ENCODE measurements at places on chromosomes 4 and X. TPM values are rescaled to one million over a fixed set of nuclear protein-coding genes. Genes with fewer than 3 reads are reported as not detected.

GRCh38 chr4:115515772-115516171 lies 402.4 kb upstream of the NDST4 start:
- no peak for DNase-seq

DNA sequence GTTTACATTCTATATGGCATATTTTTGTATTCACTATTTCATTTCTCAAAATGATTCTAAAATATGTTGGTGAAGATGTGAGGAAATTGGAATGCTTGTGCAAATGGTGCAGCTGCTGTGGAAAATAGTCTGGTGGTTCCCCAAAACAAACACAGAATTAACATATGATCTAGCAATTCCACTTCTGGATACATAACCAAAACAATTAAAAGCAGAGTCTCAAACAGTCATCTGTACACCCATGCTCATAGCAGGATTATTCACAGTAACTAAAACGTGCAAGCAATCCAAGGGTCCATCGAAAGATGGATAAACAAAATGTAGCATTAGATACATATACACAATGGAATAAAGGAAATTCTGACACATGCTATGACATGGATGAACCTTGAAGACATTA lies 204.8 kb downstream of the FBXW7 start:
- no peak for DNase-seq

DNA sequence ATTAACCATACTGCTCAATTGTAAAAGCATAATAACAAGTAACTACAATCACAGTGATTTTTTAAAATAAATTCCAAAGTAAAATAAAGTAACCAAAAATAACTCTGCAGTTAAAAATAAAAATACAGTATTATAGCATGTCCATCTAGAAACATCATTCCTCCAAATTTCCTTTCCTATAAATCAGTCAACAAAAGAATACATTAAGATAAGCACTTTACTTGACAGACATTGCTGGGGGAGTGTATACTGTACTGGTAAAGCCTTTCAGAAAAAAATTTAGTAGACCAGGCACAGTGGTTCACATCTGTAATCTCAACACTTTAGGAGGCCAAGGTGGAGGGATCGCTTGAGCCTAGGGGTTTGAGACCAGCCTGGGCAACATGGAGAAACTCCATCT lies 91.1 kb downstream of the LRBA start:
- DNase-seq, result no peak

DNA sequence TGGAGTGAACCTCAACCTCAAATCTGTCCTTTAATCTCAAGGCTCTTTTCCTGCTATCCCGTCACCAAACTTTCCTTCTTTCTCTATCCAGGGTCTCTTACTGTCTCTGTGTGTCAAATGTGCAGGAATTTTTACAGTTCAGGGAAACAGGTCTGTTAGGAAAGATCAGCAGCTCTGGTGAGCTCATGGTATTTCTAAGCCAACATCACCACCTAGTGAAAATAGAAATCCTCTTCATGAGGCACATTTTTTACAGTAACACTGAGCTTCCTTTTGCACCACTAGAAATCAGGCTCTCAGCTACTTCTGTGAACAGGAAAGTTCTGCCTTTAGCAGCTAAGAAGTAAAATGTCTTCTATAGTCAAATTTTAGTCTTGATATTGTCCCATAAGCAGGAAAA lies 39.6 kb downstream of the NUDT11 start:
- peak; percentile 1 for DNase-seq

DNA sequence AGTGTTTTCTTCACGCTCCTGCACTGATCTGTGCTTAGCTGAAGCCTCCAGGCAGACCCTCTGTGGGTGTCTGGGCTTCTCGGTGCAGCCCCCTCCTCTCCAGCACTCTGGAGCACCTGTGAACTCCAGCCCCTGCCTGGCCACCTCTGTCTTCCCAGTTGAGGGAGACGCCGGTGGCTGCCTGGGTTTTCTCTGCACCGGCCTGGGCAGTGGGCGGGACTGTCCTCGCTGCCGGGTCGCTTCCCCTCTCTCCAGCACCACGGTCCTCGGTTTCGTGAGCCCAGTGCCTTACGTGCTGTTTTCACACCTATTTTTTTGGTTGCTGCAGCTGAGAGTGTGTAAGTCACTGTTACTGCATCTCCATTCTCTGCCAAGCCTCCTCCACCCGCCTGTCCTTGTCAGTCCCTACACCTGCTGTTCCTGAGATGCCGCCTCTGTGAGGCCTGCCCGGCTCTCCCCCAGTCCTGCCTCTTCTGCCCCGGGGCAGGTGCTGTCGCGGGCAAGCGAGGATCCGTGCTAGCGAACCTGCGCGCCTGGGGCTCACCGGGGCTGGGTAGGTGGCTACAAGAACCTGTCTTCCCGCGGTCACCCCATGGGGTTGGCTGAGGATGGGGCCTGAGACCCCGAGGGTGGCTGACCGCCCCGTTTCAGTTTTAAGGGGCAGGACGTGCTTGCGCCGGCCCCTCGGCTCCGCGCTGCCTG lies 2.4 kb upstream of the FGFRL1 start:
- DNase-seq, result no peak

GRCh38 chr4:99815597-99816011 lies 1.0 kb upstream of the DAPP1 start:
- peak; percentile 16 for DNase-seq

DNA sequence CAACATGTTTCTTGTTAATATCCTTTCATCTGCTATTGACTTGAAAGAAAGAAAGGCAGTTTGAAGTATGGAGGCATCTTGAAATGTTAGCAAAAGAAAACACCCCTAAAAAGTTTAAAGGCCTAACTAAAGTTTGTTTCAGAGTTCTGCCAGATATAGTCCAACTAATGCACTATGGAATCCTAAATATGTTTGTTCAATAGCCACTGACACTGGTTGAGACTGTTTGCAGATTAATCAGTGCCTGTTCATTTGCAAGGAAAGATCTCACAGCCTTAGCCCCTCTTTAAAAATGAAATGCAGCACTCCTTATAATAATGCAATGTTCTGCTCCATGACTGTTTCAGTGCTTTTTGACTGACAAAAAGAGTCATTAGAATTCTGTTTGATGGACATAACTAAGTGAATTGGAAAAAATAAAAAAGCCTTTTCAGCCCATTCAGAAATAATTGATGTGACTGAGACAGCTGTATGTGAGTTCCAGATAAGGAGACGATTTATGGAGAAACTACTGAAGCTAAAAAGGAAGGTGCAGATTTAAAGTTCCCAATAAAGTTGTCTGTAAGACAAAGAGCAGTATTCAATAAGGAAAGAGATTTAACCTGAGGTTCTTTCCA lies 192.0 kb downstream of the PCDH7 start:
- DNase-seq, result peak; percentile 43

The POU4F2 gene
- total RNA-seq, result not detected

The TXK gene
- 0.25 TPM for total RNA-seq

All from fibroblast of the aortic adventitia (primary cell).